Fibroblast of skin of back (primary cell): ENCODE measurements at places on chromosomes 7 and 10.

DNA sequence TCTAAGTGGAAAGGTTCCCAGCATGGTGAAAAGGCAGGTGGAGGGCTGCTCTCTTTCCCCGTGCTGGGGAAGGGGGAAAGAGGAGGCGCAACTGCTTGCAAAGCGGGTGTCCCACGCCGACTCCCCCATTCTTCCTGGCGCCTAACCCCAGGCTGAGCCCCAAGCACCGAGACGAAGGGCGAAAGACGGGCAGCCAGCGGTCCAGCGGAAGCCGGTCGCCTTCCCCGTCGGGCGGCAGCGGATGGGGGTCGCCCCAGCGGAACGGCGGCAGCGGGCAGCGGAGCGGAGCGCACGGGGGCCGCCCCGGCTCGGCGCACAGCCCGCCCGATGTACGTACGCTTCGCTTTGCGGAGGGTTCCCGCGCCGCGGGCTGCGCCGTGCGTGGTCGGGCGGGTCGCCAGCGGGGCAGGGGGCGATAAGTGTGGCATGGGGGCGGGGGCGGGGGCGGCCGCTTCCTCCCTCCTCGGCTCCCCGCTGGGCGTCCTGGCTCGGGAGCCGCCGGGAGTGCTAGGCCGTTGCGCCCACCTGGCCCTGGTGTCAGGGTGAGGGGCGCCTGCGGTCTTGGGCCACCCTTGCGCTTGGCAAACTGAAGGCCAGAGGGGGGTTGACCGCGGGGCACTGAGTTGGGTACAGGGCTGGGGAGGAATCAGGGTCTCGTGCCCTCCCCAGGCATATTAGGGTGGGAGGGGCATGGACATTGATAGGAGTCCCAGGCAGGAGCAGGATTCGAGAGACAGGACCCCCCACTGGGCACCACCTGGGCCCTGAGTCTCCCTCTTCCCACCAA lies 35.2 kb upstream of the HSPB1 start:
- DNase-seq: no peak

DNA sequence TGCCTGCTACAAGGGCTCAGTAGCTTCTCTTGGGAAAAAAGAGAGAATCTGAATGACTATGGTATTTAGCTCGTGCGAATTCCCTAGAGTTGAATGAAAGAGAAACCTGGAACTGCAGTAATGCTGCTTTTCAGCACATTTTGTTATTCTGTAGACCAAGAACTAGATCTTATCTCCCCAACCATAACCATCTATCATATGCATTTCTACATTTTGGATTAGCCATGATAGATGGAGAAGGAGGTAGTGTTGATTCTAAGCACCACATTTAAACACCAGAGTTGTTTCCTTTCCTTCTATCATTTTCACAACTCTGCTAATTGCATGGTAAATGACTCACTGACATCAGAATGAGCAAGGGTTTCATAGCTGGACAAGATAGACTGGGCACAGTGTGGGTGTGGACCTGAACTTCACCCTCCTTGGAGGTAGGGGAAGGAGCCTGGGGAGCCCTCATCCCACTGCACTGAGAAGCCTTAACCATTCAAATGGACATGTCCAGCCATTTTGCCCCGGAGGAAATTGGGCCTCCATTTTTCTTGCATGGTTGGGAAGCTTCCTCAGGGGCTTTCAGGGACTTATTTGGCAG lies 55.3 kb upstream of the BMPER start:
- DNase-seq: no peak

- DNase-seq: no peak
Observed at GRCh38 chr7:133191787-133192186, 61.1 kb upstream of the EXOC4 start.

GRCh38 chr10:30701451-30702173 lies 72.1 kb upstream of the LYZL2 start:
- peak; percentile 79 for DNase-seq

GRCh38 chr7:1964913-1965578 lies 267.7 kb downstream of the MAD1L1 start:
- no peak for DNase-seq

DNA sequence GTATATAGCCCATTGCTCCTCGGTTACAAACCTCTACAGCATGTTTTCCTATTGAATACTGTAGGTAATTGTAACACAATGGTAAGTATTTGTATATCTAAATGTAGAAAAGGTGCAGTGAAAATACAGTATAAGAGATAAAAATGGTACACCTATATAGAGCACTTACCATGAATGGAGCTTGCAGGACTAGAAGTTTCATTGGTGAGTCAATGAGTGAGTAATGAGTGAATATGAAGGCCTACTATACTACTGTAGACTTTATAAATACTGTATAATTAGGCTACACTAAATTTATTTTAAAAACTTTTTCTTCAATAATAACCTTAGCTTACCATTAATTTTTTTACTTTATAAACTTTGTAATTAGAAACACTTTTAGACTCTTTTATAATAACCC lies 239.7 kb downstream of the CDK14 start:
- DNase-seq: no peak

DNA sequence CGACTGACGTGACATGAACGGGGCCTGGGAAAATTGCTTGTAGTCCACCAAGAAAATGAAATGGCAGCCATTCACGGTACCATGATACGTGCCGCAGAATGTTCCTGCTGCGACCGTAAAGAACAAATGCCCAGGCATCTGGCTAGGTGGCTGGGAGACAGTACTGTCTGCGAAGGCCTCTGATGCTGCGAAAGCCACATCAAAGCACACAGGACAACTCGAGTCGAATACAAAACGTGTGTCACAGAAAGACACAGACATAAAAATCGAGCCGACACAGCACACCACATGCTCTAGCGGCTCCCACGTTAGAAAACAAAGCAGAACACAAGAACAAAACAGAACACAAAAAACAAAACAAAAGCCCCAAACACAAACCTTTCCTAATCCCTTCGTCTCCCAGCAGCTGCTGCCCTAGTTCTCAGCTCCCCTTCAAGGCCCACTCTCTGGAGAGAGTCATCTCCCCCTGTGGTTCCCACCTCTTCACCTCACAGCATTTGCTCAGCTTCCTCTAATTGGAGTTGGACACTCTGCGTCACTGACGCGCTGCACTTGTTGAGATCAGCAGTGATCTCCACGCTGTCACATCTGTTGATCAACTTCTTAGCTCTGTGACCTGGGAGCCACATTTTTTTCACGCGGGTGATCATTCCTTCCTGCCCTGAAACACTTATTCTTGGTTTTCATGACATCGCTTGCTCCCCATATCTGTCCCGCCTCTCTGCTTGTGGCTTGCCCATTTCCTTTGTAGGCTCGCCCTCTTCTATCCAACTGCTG lies 112.2 kb downstream of the CLEC2L start:
- no peak for DNase-seq

DNA sequence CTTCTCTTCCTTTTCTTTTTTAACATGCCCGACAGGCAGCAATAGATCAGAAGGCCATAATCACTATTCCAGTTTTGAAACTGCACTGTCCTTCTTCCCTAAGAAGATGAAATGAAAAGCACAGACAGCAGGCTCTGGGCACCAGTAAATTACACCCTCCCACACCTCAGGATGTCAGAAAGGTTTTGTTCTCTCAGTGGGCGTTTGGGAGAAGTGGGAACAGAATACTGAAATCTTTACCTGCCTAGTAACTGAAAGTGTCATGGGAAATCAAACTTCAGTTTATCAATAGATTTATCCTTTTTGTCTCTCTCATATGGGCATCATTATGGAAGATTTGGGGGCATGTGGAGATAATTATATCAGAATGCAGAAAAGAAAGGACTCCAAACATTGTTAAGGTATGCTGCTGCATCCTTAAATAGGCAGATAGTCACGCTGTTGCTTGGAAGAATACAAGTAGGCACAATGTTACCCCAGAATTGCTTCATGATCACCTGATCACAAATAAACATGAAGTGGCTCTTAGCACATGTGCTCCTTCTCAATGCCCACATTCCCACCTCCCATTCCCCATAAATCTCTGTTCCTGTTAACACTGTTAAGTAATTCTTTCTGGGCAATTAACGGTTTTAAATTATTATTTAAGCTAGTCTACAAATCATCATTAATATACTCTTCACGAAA lies 113.3 kb downstream of the DOCK4 start:
- no peak for DNase-seq

DNA sequence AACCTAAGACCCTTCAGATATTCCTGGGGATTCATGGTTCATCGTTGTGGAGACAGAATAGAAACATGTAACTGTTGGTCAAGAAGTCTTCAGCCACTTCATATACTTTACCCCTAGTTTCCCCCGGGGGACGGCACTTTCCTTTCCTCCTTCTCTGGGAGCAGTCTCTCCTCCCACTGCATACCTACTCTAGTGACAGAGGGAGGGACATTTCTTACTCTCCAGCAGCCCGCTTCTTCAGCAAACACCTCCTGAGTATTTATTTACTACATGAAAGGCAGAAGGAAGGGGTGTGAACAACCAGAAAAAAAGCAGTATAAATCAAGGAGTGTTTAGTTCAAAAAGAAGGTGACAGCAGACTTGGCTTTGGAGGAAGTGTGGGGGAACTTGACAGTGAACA lies 69.0 kb downstream of the LHFPL3 start:
- DNase-seq: no peak

- DNase-seq: peak; percentile 54
Observed at GRCh38 chr10:69786791-69787190, 14.9 kb upstream of the COL13A1 start.

GRCh38 chr7:80818181-80818580 lies 100.7 kb downstream of the SEMA3C start:
- DNase-seq: no peak

- DNase-seq: no peak
Observed at GRCh38 chr7:67209256-67209655, 212.6 kb downstream of the TYW1 start.

- DNase-seq: no peak
Observed at GRCh38 chr10:87750001-87750671, 67.9 kb downstream of the ATAD1 start.

DNA sequence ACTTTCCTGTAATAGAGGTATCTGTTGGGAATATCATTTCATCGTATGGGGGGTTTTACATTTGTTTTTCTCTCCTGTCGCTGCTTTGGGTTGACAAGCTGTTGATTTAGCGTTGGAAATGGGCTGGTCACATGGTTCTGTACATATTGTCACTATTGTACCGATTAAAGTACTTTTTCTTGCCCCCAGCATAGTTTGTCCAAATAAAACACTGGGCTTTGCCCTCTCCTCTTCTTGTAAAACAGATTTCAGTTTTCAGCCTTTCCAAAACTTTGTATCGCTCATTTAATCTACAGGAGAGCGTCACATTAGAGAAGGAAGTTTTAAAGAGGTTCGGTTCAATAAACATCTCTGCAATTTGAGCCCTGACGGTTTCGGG lies 4.0 kb downstream of the BMI1 start:
- no peak for DNase-seq

GRCh38 chr10:129961157-129961701 lies 2.8 kb downstream of the EBF3 start:
- no peak for DNase-seq

- peak; percentile 67 for DNase-seq
Observed at GRCh38 chr7:47945261-47946015, 2.8 kb downstream of the PKD1L1 start.

- DNase-seq: no peak
Observed at GRCh38 chr7:135109976-135110375, 37.9 kb upstream of the TMEM140 start.

DNA sequence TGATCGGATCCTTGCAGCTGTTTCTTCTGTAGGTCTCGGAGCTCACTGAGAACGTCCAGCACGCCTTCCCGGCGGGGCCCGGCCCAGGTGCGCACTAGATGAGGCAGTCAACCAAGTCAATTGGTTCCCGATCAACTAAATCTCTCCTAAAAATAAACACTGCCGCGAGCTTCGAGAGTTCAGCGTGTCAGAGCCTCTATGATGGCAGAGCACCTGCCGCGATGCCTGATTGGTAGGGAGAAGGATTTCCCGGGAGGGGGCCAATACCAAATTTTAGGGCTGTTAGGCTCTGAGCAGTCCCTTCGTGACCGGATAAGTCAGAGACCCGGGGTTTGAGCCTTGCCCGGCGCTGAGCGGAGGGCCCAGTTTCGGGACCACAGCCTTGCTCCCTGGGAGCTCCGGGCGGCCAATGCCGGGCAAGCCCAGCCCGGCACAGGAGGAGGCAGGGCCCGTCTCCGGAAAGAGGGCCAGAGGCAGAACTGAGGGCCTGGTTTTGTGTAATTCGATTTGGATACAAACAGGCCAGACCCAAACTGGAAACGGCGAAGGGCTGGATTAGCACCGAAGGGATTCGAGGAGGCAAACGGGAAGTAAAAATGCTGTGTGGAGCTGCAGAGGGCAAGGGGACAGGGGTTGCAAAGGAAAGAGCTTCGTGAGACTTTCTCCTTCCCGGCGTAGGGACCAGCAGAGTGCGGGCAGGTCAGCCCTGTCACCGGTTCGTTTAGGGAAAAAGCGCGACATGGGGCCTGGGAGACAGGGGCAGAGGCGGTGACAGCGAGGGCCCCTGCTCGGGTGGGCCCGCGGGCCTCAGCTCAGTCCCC lies 569 bp downstream of the SLC26A5 start:
- peak; percentile 2 for DNase-seq

DNA sequence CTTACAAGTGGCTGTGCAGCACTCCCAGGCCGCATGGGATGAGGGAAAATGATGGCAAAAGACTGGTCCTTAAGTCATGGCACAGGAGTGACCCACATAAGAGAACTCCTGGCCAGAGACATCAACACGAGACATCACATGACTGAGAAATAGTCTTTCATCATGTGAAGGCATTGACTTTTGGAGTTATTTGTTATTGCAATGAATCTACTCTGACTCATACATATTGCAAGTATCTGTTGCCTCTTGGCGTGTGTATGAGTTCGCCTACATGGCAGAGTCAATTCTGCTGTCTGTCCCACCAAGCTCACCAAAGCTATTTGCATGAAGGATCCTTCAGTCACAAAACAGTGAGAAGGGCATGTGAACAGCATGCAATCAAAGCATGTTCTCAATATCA lies 59.7 kb upstream of the HABP2 start:
- peak; percentile 82 for DNase-seq

- peak; percentile 62 for DNase-seq
Observed at GRCh38 chr10:117762819-117763172, 220.2 kb downstream of the EMX2 start.

GRCh38 chr10:17910125-17910789 lies 41.5 kb upstream of the SLC39A12 start:
- DNase-seq: peak; percentile 63

DNA sequence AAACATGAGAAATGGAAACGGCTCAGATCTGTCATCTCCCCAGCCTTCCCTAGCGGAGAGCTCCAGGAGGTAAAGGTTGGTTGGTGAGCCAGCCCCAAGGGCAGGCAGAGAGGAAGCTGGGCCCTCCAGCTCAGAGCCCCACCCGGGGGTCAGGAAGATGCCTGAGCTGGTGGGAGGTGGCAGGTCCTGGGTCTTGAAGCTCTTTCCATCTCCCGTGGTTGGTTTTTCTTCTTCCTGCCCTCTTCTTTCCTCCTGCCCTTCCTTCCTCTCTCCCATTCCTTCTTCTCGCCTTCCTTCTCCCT lies 384.2 kb upstream of the FOXK1 start:
- DNase-seq: no peak

- DNase-seq: peak; percentile 99
Observed at GRCh38 chr10:78255796-78256638, 222.4 kb downstream of the RPS24 start.
